ENCODE measurements at places on chromosomes 2 and 18.
A peak's percentile ranks its signal among the peaks of the same experiment; 100 is the strongest.

- no peak for DNase-seq
Observed at GRCh38 chr2:7740114-7740513, 822.9 kb downstream of the RNF144A start.

DNA sequence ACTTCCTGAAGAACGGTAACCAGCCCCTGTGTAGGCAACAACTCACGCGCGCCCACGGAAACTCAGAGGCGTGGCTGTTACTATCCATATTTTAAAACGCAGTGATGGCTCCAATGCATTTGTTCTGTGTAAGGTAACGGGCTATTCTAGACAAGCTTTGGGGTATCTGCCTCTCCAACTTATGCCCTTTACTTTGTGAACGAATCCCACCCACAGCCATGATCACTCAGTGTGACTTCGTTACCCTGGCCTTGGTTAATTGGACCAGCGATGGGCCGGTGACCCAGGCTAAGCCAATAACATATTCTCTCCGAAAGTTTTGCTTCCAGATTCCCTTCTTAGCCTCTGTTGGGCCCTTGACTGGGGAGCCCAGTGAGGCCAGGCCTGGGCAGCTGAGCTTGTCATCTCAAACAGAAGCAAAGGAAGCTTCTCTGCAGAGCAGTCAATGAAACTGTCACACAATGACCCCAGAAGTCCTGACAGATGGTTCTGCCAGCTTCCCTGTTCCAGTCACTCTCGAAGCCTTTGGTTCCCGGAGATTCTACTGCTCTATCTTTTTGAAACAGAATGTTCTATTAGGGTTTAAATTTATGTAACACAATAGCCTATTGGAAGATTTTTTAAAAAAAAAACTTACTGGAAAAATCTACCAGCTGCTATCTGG lies 30.7 kb upstream of the ROCK2 start:
- DNase-seq, result no peak

DNA sequence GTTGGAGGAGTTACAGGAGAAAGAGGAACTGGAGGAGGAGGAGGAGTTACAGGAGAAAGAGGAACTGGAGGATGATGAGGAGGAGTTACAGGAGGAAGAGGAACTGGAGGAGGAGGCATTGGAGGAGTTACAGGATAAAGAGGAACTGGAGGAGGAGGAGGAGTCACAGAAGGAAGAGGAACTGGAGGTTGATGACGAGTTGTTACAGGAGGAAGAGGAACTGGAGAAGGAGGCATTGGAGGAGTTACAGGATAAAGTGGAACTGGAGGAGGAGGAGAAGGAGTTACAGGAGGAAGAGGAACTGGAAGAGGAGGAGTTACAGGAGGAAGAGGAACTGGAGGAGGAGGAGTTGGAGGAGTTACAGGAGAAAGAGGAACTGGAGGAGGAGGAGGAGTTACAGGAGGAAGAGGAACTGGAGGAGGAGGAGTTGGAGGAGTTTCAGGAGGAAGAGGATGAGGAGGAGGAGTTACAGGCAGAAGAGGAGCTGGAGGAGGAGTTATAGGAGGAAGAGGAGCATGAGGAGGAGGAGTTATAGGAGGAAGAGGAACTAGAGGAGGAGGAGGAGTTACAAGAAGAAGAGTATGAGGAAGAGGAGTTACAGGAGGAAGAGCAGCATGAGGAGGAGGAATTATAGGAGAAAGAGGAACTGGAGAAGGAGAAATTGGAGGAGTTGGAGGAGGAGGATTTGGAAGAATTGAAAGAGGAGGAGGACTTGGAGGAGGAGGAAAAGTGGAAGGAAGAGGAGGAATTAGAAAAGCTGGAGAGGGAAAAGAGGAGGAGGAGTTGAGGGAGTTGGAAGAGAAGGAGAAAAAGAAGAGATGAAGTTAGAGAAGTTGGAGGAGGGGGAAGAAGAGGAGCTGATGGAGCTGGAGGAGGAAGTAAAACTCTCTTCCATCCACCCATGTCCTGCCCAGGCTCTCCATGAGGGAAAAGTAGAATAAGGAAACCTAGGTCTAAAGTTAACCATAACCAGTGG lies 37.2 kb downstream of the CLASP1 start:
- DNase-seq, result no peak

- no peak for DNase-seq
Observed at GRCh38 chr2:49621016-49621415, 466.7 kb upstream of the FSHR start.

DNA sequence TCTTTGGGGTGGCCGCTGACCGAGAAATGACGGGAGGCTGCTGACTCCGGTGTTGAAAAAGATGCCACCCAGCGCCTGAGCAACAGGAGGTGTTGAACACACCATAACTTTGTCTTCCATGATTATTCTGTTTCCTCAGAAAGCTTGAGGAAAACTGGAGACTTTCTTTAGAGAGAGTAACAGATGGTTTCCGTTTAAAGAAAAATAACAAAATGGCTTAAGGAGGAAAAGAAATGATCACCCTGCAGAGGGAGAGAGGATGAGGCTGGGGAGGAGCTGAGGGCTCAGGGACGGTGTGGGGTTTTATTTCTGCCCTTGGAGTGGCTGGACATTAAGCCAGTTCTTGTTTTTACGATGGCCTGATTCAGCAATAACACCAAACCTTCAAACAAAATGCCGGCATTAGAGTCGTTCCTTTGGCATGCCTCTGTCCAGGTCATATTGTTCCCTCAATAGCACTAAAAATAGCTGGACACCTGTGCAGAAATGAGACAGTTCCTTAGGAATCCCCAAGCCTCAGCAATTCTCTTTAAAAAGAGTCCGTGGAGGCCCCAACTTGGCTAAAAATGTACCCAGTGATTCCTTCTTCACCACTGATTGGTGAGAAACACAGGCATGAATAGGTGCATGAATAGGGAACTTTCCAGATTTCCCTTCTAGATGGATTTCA lies 182.4 kb downstream of the ALPK2 start:
- DNase-seq, result no peak

DNA sequence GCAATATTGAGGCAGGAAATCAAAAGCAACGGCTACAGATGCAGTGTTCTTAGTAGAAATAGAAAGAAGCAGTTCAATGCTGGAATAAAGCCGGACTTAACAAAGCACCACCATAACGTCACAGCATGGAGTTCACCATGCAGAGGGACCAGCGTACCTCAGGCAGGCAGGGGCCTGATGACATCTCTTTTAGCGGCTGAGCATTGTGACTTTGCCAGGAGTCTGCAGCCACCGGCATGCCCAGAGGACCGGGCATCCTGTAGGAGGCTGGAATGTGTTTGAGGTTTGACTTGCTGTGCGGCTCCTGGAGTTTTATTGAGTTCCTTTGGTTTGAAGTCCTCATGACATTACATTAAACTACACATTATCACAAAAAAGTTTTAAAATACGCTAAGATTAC lies 139.8 kb downstream of the UXS1 start:
- DNase-seq, result no peak

DNA sequence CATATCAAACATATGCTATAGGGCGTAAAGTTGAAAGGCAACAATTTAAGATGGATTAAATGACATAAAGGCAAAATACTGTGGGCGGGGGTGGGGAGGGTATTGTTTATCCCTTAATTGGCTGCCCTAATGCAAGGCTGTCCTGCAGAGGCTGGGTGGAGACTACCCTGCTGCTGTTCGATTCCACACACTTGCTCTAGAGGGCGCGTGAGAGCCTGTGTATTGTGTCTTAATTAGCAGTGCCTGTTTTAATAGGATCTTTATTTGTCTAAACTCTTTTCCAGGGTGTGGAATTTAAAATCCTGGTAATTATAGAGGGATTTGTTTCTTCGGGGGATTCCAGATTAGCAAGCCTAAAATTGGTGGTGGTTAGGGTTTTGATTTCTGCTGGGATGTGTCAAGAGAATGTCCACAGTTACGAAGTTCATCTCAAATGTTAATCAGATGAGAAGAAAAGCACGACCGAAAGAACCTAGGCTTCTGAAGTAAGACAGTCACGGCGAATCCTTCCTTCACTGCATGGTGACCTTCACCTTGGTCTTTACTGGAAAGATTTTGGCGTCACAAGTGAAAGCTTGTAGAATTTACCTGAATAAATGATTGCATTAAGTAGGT lies 103.5 kb upstream of the MAP3K20 start:
- DNase-seq, result peak; percentile 29

DNA sequence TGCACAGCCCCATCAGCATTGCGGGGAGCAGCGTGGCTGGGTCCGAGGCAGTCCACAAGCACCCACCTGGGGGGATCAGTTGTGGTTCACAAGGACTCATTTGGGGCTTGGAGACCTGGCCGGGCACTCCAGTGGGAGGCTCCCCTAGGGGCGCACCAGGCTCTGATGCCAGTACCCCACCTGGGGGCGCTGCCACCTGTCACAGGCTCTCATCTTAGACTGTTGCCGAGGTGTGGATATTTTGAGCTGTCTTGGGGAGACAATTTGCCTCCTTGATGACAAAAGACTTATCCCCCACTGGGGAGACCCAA lies 3.0 kb downstream of the ADRA2B start:
- DNase-seq, result no peak

GRCh38 chr18:27762054-27762453 lies 414.9 kb downstream of the CDH2 start:
- DNase-seq, result no peak

DNA sequence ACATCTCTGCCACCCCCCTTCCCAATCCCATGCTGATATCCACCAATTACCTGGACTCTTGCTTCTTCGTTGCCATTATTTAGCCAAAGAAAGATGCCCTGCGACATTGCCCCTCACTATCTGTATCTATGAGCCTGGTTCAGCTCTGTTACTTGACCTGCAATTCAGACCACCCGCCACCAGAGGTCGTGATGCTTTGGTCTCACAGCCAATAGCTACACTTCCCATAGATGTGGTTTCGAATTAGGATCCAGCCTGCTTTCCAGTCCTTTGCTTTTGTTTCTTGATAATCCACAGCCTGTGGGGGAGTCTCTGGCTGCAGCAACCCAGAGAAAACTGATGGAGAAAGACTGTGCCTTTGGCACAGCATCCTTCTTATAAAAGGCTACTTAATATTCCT lies 239.4 kb downstream of the KLHL29 start:
- no peak for DNase-seq

DNA sequence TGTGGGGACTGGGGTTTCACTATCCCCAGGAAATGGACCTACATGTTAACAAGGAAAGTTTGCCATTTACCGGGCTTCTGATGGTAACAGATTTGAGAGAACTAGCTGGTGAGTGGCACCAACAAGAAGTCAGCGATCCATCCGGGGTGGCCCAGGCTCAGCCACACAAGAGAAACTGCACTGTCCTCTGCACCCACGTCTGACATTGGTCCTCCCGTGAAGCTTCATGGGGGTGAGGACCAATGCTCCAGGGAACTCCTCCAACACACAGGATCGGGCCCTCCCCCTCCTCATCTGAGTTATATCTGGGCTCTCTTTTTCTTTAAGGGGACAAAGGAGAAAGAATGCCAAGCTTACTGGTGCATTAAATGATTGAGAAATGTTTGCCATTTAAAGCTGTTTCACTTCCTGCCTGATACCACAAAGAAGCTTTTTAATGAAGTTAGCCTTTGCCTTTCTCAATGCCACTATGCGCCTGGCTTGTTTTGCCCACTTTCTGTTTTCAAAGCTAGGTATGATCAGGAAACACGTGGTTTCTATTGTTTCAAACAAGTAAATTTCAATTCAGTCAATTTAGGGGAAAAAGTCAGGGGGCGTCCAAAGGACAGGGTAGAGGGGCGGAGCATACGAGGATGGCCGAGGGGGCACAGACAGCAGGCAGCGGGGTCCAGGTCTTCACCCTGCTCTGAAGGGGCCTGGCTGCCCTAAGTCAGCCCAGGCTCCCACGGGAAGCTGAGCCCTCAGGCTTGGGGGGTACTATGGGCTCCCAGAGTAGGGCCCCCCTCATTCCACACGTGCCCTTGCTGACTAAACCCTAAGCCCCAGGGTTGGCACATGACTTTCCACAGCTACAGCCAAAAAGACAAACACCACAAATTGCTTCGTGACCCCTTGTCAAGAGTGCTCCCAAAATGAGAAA lies 204.0 kb upstream of the ID2 start:
- DNase-seq, result no peak

DNA sequence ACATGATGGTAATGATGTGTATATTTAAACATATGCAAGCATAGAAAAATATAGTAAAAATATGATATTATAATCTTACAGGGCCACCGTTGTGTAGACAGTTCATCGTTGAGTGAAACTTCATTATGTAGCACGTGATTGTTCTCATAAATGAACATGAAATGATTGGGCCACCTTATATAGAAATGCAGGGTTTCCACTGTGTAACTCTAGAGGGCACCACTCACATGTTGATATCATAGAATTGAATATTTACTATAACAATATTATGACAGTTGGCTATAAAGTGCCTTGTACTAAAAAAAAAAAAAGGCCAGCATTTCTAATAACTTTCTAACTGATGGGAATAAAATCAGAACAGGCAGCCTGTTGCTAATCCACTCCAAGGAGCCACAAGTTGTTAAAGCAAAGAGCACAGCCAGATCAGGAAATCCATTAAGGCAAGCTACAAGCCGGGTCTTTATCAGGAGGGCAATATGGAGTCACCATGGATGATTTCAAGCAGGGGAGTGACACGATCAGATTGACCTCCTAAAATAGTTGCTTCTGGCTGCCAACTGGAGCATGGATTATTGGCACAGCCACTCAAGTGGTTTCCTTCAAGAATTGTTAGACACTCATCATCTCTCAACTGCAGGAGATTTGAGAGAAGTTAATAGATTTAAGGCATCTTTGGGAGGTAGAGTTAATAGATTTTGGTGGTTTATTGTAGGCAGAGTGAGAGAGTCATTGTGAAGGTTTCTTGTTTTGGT lies 16.7 kb downstream of the IL1F10 start:
- DNase-seq, result no peak

- peak; percentile 64 for DNase-seq
Observed at GRCh38 chr2:100427627-100428258, 10.3 kb upstream of the CHST10 start.

- DNase-seq, result peak; percentile 46
Observed at GRCh38 chr2:64654063-64654811, 524 bp upstream of the SERTAD2 start.

GRCh38 chr2:220513573-220514288 lies 886.3 kb downstream of the SLC4A3 start:
- DNase-seq, result no peak

DNA sequence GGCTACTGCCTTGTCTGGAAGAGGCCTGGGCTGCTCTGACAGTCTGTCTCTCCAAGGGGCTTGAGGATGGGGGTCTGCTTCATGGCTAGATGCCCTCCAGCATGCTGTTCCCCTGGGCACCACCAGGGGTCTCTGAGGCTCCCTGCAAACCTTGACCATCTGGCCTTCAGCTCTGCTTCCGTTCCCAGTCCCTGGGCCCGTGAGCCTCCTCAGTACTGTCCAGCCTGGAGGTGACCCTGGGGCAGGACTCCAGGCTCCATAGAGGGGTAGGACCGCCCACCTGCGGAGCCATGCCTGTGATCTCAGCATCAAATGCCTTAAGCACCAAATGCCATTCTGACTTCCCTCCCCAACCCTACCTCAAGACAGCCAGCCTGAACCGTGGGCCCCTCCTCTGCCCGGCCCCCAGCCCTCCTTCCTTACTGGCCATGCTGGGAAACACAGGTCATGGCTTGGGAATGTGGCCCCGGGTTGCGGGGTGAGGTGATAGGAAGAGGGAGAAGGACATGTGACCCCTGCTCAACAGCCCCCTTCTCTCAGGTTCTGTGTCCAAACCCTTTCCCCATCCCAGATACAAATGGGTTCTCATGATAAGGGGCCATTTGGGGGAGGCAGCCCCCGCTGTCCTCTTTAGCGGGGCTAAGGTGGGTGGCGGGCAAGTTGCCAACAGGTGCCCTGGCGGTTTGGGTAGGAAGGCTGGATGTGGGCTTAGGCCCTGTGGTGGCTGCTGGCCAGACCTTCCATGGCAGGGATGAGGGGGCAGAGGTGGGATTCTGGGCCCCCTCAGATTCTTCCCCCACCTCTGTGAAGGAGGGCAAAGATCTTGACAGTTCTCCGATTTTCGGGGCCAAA lies 25.0 kb downstream of the SPEG start:
- peak; percentile 46 for DNase-seq

- no peak for DNase-seq
Observed at GRCh38 chr2:179447839-179448447, 183.3 kb upstream of the SESTD1 start.
